ENCODE measurements at places on chromosomes 6 and 20. TPM values are rescaled to one million over a fixed set of nuclear protein-coding genes. Genes with fewer than 3 reads are reported as not detected.

GMDS gene
- 30.1 TPM for total RNA-seq

RIPOR3 gene
- total RNA-seq, result 6.3 TPM

KIF6 gene
- not detected for total RNA-seq

ZBTB12 gene
- total RNA-seq, result 16.2 TPM

RIPPLY2 gene
- not detected for total RNA-seq

ADTRP gene
- total RNA-seq, result 4.1 TPM

EBF4 gene
- total RNA-seq, result 5.1 TPM

TSPO2 gene
- not detected for total RNA-seq

THBD gene
- total RNA-seq, result 3.0 TPM

HEY2 gene
- total RNA-seq, result not detected

C20orf144 gene
- 0.20 TPM for total RNA-seq

IL17F gene
- total RNA-seq, result not detected

HLA-DOA gene
- total RNA-seq, result not detected

SLPI gene
- 55.1 TPM for total RNA-seq

SLC17A2 gene
- total RNA-seq, result not detected

LY6G5C gene
- total RNA-seq, result 2.6 TPM

GINS1 gene
- total RNA-seq, result 26.6 TPM

CFAP61 gene
- total RNA-seq, result 1.7 TPM

EZR gene
- total RNA-seq, result 240 TPM

Data from PC-9 (cell line).